RPMI8226 (cell line): ENCODE measurements at places on chromosomes 6 and 20.

DNA sequence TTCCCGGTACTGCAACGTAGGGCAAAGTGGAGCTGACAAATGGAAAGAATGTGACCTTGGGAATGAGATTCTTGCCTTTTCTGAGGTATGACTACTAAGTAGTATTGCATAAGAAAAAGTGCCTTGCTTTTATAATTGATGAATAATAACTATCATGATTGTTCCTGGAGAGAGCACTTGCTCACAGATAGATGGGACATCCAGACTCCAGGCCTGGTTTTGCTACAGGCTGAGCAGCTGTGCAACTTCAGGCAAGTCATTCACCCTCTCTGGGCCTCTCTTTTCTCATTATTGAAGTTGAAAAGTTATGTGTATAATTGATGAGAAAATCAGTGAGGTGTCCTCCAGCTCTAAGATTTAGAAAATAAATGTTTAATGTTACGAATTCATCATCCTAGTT, 53.6 kb upstream of the MBOAT1 start:
- DNase-seq, result no peak

DNA sequence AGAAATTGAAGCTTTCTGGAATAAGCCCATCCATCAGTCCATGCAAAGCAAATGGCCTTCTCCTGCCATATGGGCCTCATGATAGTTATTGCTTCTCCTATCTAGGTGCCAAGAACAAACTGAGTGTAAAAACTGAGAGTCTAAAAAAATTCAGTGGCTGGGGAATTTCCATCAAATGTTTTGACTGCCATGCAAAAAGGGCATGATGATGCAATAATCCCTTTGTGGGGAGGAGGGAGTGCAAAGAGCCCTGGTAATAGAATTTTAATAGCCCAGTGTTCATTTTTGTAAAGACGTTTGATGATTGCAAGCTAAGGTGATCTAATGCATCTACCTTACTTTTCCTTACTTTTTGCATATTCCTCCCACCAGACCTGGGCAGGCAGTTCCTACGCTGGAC, 683.7 kb downstream of the EPM2A start:
- DNase-seq, result no peak

- DNase-seq, result no peak
These were observed 9.1 kb downstream of the PNLDC1 start for GRCh38 chr6:159809149-159809548.

DNA sequence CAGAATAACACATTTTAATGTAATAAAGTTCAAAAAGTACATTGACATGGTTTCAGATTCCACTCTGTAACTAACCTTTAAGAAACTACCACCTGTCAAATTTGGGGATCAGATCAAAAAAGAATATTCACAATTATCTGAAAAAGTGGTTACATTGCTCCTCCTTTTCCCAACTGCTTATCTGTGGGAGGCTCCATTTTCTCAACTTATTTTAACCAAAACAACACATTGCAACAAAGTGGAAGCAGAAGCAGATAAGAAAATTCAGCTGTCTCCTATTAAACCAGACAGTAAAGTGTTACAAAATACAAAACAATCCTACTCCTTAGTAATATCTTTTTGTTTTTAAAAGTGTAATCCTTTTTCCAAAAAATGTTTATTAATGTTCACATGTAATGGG, 61.4 kb downstream of the PDSS2 start:
- no peak for DNase-seq

DNA sequence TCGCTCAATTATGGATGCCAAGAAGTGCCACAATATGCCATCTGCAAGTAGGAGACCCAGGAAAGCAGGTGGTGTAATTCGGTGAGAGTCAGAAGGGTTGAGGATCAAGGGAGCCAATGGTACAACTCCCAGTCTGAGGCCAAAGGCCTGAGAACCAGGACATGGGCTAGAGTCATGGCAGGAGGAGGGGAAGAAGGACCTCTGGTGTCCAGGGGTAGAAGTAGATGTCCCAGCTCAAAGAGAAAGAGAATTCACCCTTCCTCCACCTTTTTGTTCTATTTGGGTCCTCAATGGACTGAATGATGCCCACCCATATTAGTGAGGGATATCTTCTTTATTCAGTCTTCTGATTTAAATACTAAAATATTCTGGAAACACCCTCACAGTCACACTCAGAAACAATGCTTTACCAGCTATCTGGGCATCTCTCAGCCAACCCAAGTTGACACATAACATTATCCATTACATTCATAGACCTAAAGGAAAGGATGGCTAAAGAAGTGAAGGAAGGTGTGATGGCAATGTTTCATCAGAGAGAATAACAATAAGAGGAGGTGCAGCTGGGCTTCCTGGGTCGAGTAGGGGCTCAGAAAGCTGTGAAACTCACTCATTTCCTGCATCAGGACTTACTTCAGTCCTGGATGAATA, 21.2 kb upstream of the HLA-DQA1 start:
- DNase-seq, result no peak
